GM23248 (cell line): ENCODE measurements at places on chromosomes 1 and 21.
A peak's percentile ranks its signal among the peaks of the same experiment; 100 is the strongest.

- H3K36me3 ChIP-seq, result no peaks in the 10 kb centered on the region
- no peaks in the 10 kb centered on the region for H3K4me1 ChIP-seq
Measured at GRCh38 chr1:15123270-15123669, 30.3 kb upstream of the TMEM51 start.

- H3K27ac ChIP-seq, result no peak overlapping the region
- H3K36me3 ChIP-seq, result no peaks in the 10 kb centered on the region
- no peaks in the 10 kb centered on the region for H3K27me3 ChIP-seq
- H3K4me3 ChIP-seq, result no peak overlapping the region
- no peak for DNase-seq
- peaks cover 22% of the 10 kb centered on the region for H3K4me1 ChIP-seq
Measured at GRCh38 chr21:33897739-33898138, 17.9 kb downstream of the ATP5PO start.

DNA sequence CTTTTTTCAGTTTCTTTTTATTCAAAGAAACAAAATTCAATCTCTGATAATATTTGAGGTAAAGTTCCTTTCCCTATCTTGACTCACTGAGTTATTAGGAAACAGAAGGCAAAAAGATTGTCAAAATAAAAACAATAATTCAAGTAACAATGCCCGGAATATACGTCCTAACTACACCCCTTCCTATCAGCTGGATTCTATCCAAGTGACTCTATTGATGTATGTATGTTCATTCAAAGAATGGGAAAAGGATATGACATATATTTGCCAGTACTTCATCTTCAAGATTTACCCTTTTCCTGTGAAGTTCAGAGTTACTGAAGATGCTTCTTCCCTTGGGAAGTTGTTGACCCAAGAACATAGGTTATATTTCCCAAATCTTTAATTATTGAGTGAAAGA, 13.7 kb downstream of the SPRTN start:
- H3K27me3 ChIP-seq, result no peaks in the 10 kb centered on the region
- peaks cover 30% of the 10 kb centered on the region for H3K36me3 ChIP-seq
- no peak overlapping the region for H3K27ac ChIP-seq
- no peak for DNase-seq
- no peak overlapping the region for H3K4me3 ChIP-seq

- H3K4me1 ChIP-seq, result no peaks in the 10 kb centered on the region
- H3K27ac ChIP-seq, result no peak overlapping the region
- DNase-seq, result no peak
- no peaks in the 10 kb centered on the region; the same call in 1 of the 2 replicates for H3K27me3 ChIP-seq
Measured at GRCh38 chr1:58011978-58012377, 534.5 kb downstream of the OMA1 start.

GRCh38 chr1:226609836-226610455, 61.4 kb downstream of the STUM start:
- H3K36me3 ChIP-seq, result no peaks in the 10 kb centered on the region
- H3K4me1 ChIP-seq, result no peaks in the 10 kb centered on the region; the same call in 1 of the 2 replicates
- H3K4me3 ChIP-seq, result no peak overlapping the region
- no peak overlapping the region for H3K27ac ChIP-seq
- H3K27me3 ChIP-seq, result peaks cover 25% of the 10 kb centered on the region

GRCh38 chr1:54551891-54552290, 3.9 kb downstream of the ACOT11 start:
- H3K36me3 ChIP-seq, result no peaks in the 10 kb centered on the region
- no peak overlapping the region for H3K27ac ChIP-seq
- H3K4me3 ChIP-seq, result no peak overlapping the region
- 0 out of 2 replicates have a peak, but pooled peaks cover 6% of the 10 kb centered on the region for H3K4me1 ChIP-seq
- no peak for DNase-seq

DNA sequence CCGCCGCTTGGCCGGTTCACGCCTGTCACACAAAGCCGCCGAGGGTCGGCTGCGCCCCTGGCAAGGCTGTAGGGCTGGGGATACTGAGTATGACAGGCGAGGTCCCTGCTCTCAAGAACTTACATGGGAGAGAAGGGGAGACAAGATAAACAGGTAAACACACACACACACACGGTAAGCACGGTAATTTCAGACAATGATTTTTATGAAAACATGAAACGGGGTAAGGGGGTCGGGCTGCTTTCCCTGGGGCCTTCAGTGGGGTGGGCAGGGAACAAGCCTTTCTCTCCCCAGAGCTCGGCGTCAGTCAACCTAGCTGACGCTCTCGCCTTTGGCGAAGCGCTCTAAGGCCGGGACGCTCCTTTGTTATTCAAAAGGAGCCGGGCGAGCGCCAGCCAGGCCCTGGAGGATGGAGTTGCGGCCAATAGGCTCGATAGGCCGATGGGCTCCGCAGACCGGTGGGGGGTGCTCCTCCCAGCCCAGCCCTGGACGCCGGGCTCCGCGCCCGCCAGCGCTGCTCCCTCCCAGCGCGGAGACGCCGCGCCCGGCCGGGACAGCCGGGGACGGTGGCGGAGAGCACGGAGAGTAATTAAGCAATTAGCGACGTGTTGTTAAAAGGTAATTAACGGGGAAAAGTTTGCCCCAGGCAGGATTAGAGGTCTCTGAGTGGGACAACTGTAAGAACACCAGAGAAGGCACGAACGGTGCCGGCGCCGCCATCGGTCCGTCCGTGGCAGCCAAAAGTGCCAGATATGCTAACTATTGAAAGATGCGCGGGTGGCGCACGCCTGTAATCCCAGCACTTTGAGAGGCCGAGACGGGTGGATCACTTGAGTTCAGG, 950 bp upstream of the INKA2 start:
- no peaks in the 10 kb centered on the region for H3K36me3 ChIP-seq
- peaks cover 17% of the 10 kb centered on the region for H3K4me1 ChIP-seq
- no peaks in the 10 kb centered on the region for H3K27me3 ChIP-seq
- peak overlapping the region; percentile 65 for H3K27ac ChIP-seq
- H3K4me3 ChIP-seq, result peak overlapping the region; percentile 84
